ENCODE measurements at places on chromosomes 5 and 9.

DNA sequence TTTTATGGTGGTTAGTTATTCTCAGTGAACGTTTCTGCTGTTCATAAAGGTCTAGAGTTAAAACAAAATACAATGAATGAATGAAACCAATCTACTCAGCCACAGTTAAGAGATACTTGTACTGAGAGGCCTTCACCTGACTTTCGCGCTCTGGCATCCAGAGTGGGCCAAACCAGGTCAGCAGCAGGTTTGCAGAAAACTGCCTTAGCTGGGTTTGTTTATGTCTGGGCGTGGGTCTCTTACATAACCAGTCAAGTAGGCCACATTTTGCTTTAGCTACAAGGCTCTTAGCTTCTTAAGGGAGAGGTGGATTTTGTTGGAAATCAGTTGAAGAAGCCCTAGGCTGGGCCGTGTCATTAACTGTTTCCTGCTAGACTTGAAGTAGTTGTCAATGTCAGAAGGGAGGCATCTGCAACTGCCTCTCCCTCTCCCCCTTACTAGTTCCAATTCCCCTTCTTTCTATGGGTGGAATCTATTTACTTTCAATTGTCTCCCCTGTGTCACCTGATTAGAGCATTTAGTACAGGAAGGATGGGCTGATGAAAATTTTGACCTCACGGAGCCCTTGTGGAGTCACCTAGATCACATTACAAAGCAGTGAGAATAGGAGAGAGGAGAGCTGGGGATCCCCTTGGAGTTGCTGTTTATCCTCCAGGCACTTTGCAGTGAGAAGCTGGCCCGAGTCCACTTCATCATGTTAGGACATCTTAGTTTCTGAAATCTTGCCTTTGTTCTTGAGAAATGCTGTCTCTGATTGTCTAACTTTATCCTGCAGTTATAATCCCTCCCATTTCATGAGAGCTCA, 200.5 kb downstream of the ARHGEF28 start:
- no peak for DNase-seq

DNA sequence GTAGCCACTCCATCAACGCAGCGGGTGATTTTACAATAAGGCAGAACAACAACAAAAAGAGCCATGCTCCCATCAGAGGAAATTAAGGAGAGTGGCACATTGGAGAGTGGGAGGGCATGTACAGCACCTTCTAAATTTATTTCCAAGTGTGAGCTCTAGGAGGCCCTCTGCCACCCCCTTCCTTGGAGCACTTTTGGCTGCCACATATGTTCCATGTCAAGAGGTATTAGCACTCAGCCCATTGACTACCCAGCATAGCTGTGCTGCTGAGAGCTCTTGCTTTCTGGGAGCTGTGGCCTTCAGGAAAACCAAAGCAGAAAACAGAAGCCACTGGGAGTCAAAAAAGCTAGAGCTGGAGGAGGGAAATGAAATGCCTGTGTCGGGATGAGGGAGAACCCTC, 200.2 kb upstream of the PANK3 start:
- DNase-seq = no peak

DNA sequence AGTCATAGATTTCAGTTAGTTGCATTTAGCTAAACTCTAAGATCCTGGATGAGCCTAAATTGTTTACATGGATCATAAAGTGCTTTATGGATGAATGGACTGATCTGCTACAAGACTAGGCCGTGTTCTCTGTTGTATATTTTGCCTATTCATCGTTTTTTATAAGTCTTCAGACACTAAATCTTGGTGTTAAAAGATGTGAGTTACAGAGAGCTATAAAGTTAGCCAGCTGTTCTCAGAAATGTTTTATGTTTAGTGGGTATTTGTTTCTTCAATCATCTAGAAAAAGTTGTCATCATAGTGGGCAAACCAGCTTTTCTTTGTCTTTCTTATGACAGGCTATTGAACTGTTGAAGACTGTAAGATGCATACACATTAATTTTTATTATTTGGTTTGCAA, 585.8 kb upstream of the SEMA6A start:
- DNase-seq = no peak

- no peak for DNase-seq
Observed at GRCh38 chr5:176527246-176528222, 9.7 kb downstream of the RNF44 start.

DNA sequence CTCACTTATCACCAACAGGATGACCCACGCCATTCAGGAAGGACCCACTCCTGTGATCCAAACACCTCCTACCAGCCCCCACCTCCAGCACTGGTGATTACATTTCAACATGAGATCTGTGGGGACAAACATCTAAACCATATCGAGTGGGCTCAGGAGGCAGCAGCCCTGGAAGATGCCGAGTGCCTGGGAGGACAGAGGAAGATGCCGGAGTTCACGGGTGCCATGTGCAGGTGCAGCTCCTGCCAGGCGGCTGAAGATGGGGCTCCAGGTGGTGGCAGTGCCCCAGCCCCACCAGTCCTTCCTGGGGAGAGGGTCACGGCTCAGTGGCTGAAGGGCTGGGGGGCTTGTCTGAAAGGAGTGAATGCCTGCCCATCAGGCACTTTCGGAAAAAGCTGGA, 6.1 kb upstream of the CEP72 start:
- DNase-seq = no peak

GRCh38 chr5:92868442-92868841, 712.6 kb downstream of the NR2F1-AS1 start:
- no peak for DNase-seq

- DNase-seq = no peak
Observed at GRCh38 chr5:139523635-139524445, 37.3 kb upstream of the UBE2D2 start.

DNA sequence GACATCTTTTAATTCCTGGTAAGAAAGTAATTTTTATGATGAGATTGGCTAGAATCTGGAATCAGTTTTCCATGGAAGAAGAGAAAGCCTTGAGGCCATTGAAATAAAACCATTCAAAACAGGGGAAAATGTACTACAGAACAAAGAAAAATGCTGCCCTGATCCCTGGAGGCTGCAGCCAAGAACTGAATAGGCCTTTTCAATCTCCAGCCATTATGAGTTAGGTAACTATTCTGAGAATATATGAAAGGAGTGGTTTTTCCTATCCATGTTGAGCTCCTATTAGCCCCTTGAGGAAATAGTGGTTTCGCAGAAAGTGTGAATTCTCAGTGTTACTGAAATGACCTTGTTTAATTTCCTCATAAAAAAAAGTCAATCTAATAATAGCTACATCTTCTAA, 408.5 kb upstream of the GRAMD2B start:
- no peak for DNase-seq

DNA sequence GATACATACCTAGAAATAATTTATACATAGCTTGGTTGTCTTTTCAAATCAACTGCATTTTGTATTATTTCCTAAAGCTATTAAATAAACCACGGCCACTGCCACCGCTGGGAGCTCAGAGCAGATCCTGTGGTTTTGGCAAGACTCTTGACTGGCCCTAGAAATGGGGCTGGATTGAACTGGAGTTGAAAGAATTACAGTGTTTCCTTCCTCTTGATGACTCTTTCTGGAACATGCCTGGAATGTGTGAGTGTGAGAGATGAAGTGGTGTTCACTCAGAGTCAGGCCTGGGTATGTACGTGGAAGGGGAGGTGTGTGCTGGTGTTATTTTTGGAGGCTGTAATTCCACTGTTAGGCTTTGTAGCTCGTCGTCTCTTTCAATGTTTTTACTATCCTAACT, 45.9 kb downstream of the TEK start:
- no peak for DNase-seq

- DNase-seq = no peak
Observed at GRCh38 chr5:147484708-147485020, 25.2 kb downstream of the DPYSL3 start.

DNA sequence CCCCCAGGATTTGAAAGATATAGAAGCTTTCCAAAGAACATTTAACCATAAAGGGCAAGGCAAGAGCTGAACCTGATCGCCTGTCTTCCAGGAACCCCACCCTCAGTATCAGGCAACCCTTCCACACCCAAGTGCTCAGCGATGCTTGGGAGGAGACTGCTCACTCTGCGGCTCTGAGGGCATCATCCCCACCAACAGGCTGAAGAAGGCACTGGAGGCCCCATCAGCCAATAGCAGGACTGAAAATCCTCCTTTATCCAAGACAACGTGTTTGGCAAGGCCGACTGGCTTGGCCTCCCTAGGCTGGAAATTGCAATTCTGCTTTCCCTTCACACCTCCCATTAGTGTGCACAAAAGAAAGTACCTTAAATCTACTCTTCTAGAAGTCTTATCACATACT, 1.4 kb upstream of the PPP2CA start:
- no peak for DNase-seq

DNA sequence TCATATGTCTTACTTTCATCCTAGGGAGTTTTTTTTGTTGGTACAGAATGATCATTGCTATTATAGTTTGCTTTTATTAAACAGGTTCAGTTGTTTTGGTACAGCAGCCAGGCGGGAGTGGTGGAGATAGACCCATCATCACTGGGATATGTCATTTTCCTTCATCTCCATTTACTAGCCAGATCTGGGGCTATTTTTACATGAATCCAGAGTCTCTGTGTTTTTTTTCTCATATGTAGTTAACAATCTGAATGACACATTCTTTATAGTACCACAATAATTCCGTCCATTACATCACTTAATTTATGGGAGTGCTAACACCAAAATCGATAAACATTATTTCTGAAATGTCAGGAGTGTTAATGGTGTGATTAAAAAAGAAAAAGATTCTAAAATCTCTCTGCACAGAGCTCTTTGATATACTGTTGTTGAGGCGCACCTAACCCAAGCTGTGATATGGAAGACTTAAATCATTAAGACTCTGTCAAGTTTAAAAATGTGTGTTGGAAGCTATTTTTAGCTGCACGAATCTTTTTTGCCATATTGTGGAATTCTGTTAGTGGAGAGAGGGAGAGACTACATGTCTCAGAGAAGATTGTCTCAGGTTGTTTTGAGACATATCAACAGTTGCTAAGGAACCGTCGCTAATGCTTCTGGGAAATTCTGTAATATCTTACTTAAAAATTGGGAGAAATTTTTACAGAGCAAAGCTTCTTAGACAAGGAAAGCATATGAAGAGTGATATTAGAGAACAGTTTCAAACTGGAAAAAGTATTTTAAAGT, 59.6 kb downstream of the RPS23 start:
- DNase-seq = no peak

- DNase-seq = no peak
Observed at GRCh38 chr9:17614250-17614649, 35.4 kb downstream of the SH3GL2 start.

DNA sequence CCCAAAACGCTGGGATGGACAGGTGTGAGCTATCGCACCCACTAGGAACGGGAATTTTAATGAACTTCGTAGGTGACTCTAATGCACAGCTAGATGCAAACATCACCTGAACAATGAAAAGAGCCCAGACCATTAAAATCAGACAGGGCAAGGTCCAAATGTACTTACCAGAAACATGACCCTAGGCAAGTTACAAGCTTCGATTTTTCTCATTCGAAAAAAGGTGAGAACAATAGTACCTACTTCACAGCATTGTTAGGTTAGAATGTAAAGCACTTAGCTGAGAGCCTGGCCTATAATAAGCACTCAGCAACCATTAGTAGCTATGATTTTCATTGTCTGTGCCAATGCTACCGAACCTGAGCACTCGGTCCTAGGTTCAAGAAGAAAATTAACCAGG, 5.8 kb upstream of the KLHL3 start:
- no peak for DNase-seq

DNA sequence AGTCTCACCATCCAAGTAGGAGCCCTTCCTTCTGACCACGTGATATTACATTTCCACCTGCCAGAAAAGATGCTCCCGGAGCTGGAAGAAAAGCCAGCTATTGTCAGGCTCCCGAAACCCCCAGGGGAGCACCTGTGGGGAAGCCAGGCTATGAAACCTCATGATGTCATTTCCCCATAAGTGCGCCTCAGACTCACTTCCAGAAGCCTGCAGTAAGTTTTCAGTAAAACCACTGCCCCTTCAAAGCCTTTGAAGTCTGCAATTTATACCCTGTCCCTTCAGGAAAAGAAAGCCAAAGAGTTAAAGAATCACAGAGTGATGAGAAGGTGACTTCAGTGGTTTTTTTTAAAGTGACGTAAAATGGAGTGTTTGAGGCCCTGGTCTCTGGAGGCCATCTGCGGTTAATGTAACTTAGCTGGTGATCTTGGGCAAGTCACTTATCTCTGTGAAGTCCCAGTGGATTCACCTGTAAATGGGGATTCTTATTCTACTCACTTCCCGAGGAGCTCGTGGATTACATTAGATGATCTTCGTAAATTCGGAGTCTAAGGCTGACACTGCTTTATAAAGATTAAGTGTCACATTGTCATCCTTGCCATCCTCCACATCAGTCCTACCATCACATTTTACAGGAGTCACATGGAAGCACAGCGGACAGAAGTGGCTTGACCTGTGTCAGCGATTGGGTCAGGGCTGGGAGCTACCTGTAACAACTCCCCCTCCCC, 2.6 kb upstream of the SEMA6A start:
- no peak for DNase-seq

DNA sequence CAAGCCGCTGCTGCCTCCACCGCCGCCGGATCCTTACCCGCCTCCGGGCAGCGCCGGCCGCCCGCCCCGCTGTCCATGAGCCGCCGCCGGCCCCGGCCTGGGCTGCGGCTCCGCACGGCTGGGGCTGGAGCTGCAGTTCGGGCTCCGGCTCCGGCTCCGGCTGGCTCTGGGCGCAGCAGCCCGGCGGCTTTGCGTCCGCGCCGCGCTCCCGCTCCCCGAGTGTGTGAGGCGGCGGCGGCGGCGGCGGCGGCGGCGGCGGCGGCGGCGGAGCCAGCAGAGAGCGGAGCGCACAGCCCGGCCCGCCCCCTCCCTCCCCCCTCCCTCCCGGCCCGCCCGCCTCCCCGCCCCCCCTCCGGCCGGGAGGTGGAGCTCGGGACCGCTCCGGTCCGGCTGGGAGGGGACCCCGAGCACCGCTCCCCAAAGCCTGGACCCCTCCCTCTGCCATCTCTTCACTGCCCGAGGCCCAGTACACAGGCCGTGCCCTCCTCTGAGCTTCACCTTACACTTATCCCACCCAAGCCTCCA, at the start of gene PCDH1:
TSS of gene PCDH1 (minus strand) at position 225 of the 525 bp plus-strand sequence. CDS start at position 77, 148 bp downstream.
- peak; percentile 20 for DNase-seq

DNA sequence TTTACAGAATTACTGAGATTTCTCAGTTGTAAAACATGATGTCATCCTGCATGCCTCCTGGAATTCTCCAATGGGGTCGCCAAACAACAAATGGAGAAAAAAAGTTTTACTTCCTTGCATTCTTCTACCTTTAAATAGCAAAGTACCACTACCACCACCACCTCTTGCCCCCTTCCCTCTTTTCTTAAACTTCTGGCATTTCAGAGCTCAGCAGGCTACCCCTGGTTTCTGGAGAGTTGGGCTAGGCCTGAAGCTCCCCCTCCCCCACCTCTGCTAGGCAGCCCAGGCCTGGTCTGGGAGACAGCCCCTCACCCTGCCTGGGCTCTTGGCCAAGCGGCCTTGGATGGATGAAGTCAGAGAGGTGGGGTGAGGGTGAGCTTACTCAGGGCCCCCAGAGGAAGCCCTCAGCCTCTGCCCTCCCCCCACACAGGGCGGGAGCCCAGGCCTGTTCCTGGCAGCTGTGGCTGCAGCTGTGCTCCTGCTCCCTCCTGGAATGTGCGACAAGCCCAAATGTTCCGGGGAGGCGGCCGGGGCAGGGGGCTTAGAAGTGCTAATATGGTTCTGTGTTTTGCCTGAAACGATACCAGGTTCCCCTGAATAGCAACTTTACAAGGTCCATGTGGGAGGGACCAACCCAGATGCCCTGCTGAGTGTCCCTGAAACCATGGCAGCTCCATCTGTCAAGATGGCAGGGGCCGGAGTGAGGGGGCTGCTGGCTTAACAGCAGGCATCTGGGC, 6.0 kb upstream of the CCIN start:
- DNase-seq = no peak
